ENCODE measurements at places on chromosomes 2 and 18.

DNA sequence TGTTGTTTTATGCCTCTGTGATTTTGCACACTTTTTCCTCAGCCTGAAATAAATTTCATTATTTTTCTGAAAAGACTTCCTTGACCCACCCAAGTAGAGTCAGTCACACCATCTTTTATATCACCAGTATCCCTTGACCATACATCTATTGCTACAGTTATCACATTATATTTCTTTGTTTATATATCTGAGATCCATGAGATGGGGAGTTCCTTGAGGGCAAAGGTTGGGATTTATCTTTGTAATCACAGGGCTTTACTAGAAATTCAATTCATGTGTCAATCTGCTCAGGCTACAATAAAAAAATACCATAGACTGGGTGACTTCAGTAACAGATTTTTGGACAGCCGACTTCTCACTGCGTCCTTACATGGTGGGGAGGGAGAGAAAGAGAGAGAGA, 12.8 kb upstream of the RNF138 start:
- no peak for DNase-seq

GRCh38 chr2:1548910-1549673, 135.8 kb downstream of the TPO start:
- DNase-seq, result no peak

- DNase-seq, result no peak
These were observed 86.4 kb upstream of the MCFD2 start for GRCh38 chr2:47002031-47002430.

DNA sequence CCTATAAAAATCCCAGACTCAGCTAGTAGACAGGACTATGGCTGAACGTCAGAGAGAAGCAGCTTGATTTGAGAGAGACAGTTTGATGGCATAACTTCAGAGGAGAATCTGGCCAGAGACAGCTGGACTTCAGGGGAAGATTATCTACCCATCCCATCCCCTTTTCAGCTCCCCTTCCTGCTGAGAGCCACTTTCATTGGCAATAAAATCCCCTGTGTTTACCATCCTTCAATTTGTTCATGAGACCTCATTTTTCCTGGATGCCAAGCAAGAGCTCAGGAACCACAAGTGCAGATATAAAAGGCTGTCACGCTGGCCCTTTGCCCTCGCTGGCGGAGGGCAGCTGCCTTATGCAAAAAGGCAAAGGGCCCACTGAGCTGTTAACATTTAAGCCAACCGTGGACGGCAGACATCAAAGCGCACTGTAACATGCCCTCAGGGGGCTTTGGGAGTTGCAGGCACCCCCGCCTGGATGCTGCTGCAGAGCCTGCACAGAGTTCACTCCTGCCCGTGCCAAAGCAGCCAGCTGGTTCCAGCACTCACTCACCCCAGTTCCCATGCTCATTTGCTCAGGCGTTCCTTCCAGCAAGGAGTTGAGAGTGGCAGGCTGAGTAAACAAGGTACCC, 164.3 kb upstream of the PGAP1 start:
- no peak for DNase-seq

GRCh38 chr2:169034984-169035544, 3.9 kb upstream of the ABCB11 start:
- no peak for DNase-seq

GRCh38 chr2:223797037-223797436, 40.3 kb downstream of the AP1S3 start:
- DNase-seq, result no peak
